ENCODE measurements at places on chromosomes 12 and 14.

- DNase-seq, result no peak
Measured at GRCh38 chr12:19236656-19237055, 107.1 kb downstream of the PLEKHA5 start.

- no peak for DNase-seq
Measured at GRCh38 chr14:99351166-99352007, 79.4 kb upstream of the BCL11B start.

DNA sequence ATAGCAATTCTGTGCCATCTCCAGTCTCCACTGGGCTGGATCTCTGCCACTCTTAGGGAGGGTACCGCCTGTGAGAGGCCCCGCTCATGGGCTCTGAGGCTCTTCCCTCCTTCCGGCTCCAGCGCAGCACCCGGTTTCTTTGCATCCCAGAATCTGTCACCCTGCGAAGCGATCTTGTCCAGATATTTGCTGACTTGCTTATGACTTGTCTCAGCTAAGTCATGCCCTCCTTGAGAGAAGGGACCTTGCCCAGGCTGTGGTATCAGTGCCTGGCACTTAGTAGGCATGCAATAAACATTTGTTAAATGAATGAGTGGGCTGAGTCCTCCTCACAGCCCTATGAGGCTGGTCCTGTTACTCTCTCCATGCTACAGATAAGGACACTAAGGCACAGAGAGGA, 13.4 kb downstream of the KRT80 start:
- no peak for DNase-seq

GRCh38 chr12:91328451-91328850, 145.8 kb upstream of the DCN start:
- DNase-seq, result no peak

DNA sequence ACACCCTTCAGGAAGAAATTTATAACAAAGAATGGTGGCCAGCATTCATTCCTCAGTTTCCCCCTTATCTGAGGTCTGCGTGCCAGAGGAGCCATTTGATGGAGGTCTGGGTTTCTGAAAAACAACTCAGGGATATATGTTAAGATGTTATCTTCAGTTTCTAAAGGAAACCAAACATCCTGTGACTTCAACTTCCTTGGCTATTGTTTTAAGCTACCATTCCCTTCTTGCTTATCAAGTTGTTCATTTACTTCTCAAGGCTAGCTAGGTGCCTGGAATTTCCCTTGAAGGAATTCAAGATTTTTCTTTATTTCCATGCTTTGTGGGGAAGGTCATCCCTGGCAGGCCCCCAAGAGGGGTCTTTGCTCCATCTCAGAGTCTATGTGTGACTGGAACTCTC, 27.1 kb upstream of the OXA1L start:
- no peak for DNase-seq

- no peak for DNase-seq
Measured at GRCh38 chr14:18688346-18688745, 87.4 kb downstream of the OR11H12 start.

DNA sequence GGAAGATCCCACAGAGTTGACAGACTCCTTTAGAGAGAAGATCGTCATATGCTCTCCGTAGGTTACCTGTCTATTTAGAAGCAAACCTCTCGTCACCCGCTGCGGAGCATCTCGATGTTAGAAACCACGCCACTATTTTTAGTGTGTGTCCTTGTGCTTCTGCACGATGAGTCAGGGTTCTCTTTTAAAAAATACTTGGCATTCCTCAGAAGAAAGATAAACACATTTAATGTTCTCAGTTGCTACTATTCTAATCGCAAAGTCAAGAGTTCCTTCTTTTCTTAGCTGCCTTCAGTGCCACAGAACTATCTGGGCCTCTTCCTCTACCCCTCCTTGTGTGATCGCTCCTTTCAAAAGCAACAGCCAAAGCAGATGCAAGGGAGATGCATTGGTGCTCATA, 192.4 kb downstream of the PELI2 start:
- DNase-seq, result no peak

DNA sequence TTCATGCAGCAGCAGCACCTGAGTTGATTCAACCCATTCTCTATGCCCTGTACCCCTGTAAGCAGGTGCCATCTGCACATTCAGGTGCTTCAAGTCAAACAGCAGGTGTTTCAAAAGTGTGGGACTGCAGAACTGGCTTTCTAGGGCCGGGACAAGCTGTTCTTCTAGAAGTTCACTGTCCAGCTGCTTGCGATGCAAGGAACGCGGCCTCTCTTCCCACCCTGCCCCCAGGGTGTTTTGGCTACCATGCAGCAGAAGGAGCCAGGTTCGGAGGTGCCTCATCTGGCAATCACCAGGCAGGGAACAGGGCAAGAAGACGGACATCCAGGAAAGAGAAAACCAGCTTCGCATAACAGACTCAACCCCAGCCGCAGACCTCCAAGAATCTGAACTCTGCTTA, 35.2 kb downstream of the TMEM132D start:
- DNase-seq, result no peak

Measured in WERI-Rb-1 (cell line).